ENCODE measurements at places on chromosomes 2 and 18.
A peak's percentile ranks its signal among the peaks of the same experiment; 100 is the strongest.

DNA sequence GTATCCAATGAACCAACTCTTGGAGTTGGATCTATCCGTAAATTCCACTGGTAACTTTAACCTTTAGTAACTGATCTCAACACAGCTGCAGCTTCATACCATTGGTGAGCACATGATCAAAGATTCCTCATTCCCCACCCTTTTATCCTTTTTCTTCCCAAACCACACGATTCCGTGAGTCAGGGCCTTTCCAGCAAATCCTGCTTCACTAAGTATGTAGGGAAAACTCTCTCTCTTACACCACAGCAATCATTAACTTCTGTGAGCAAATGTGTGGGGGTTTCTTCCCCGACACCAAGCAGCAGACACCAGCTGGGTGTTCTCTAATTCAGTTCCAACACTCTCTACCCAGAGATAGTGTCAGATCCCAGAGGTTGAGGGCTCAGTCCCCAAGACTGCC lies 23.5 kb downstream of the ELP2 start:
- DNase-seq, result no peak

DNA sequence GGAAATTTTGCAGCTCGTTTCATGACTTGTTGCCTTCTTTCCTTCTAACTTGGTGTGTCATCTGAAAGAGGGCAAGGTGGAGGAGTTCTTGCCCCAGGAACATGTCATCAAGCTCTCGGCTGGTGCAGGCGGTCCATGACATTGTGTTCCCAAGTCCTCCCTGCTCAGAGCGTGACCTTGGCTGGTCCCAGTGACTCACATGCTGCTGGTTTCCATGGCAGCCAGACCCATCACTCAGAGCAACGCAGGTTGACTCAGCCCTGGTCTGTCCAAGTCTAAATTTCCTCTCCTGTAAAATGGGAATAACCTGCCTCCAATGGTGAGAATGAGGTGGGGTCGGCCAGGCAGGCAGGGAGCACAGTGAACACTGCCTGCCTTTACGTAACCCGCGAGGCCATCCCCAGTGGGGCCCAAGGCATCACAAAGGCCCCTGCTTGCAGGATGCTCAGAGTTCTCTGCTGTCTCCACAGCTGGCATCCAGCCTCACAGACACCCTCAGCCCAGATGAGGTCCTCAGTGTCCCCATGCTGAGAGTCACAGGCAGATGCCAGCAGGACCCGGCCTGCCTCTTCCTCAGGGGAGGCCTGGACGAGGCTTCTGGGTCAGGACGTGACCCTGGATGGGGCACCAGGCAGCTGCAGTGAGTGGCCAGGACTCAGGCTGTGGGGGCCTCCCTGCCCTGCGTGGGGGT lies 143.7 kb downstream of the TPO start:
- peak; percentile 62 for DNase-seq

- DNase-seq, result no peak
Measured at GRCh38 chr18:35592298-35592697, 10.8 kb downstream of the GALNT1 start.

- DNase-seq, result no peak
Measured at GRCh38 chr2:179177694-179178093, 86.9 kb downstream of the SESTD1 start.

GRCh38 chr2:15700599-15701340 lies 109.1 kb downstream of the DDX1 start:
- DNase-seq, result no peak

GRCh38 chr2:56182420-56182819 lies 1.4 kb upstream of the CCDC85A start:
- DNase-seq, result no peak

DNA sequence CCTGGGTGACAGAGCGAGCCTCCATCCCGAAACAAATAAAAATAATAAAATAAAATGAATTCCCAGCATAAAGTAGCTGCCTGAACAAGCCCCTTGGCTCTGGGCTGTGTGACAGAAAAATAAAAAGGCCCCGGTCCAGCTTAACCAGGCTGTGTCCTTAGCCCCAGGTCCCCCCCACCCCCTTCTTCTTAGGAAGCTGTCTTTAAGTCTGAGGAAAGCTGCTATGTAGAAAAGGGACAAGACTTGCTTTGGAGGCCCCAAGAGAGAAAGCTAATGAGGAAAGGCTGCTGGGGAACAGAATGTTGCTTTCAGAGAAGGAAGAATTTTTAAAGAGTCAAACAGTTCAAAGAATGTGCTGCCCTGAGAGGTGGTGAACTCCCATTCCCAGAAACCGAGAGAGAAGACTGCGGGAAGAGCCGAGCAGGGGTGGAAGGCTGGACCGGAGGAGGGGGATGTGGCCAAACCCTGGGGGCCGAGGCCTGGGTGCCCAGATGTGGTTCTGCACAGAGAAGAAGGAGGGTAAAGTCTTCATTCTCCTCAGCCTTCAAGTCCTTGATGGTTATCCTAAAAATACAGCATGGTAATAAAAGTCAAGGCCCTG lies 61.9 kb downstream of the CENPO start:
- no peak for DNase-seq

GRCh38 chr18:3269241-3269913 lies 7.4 kb downstream of the MYL12B start:
- no peak for DNase-seq

GRCh38 chr18:46152808-46153617 lies 48.8 kb downstream of the HAUS1 start:
- no peak for DNase-seq

DNA sequence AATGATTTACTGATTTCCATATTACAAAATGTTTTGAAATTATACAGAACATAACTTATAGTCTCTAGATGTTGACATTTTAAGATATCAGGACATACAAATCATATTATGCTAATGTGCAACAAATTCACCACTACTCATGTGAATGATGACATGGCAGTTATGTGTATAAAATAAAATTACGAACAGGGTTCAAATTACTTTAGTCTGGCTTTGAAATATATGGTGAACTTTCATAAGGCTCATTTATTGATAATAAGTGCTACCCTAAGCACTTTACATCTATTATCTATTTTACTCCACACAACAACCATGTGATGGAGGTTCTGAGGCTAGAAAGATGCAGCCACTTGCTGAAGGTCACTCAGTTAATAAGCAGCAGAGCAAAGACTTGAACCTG lies 62.8 kb downstream of the PDE11A start:
- no peak for DNase-seq

- DNase-seq, result no peak
Measured at GRCh38 chr18:79043288-79043687, 25.9 kb upstream of the ATP9B start.

GRCh38 chr18:46250812-46251173 lies 146.6 kb downstream of the HAUS1 start:
- DNase-seq, result no peak

DNA sequence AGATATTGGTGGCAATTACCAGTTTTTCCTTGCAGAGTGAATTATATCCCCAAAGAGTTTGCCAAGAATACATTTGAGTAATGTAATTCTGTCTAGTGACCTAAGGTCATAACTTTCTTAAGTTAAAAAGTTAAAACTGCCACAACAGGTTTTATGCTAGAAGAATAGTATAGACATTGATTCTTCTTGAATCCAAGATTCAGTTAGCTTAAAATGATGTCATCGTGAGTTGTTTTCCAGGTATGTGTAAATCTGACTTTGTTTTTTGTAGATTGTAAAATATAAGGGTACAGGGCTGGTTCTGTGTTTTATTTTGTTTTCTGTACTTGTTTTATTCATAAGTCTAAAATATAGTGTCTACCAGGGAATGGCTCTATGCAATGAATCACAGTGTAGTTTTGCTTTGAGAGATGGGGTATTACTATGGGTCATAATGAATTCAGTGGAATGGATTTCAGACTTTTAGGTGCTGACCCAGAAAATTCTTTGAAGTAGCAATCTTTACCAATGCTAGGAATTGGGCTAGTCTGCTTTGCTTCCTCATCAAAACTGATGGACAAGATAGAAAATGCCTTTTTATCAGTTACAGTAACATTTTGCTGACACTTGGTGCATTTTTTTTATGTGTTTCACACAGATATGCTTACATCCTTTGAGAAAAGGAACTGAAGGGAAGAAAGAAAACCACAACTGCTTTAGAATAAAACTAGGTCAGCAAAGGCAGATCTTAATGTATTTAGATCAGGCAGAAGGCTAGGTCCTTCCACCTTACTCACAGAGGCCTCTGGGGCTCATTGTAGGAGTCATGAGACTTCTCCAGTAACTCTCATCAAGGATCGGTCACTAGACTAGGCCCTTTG lies 20.8 kb upstream of the MGAT5 start:
- DNase-seq, result no peak

- no peak for DNase-seq
Measured at GRCh38 chr2:238636269-238637073, 209.7 kb downstream of the ASB1 start.

DNA sequence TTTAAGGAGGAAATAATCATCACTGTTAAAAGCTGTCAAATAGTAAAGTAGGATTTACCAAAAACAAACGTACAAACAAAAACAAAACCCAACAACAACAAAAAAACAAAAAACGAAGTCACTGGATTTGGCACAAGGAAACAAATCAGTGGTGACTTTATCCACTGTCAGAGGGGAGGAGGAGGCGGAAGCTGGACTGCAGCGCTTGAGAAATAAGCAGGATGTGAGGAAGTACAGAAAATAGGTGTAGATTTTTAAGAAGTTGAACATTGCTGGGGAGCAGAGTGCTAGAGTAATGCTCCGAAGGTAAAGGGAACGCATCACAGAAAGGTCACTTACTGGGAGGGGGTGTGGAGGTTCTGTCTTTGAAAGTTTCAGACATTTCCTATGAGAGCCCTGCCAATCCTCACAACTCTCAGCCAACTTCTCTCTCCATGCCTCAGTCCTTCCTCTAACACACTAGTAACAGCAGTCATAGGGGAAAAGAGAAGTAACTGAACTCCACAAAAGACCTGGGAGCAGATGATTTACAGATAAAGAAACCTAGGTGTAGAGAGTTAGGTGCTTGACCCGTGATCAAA lies 220.2 kb upstream of the SMAD7 start:
- DNase-seq, result no peak

- no peak for DNase-seq
Measured at GRCh38 chr2:234382131-234382530, 114.8 kb downstream of the ARL4C start.

DNA sequence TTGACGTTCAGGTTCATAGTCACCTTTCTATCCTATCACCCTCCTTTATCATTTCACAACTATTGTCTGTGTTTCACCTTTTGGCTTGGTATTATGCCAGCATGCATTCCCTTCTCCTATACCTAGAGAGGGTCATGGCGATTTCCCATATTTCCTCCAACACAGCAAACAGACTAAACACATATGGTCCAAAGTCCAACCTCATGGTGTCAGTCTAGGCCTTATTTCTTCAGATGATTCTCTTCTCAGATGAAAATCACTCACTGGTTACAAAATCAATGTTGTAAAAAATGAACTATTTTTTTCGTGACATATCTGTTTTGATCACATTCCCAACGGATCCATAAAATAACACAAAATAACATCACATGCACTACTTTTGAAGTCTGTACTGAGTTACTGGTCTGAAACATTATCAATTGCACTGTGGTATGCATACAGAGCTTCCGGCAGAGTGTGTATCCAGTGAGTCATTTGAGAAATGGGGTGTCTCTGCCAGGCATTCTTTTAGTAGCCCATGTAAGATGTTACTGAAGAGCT lies 204.8 kb upstream of the GALNT5 start:
- no peak for DNase-seq

DNA sequence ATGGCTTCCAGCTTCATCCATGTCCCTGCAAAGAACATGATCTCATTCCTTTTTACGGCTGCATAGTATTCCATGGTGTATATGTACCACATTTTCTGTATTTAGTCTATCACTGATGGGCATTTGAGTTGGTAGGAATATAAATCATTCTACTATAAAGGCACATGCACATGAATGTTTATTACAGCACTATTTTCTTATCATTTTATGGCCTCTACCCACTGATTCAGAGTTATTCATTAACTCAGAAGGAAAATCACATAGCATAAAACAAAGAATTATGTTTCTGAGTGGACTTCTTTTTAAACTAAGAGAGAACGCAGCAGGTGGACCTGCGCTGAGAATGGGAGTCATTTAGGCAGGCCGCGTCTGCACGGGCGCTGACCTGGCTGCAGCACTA lies 619.6 kb downstream of the FBXO15 start:
- no peak for DNase-seq

DNA sequence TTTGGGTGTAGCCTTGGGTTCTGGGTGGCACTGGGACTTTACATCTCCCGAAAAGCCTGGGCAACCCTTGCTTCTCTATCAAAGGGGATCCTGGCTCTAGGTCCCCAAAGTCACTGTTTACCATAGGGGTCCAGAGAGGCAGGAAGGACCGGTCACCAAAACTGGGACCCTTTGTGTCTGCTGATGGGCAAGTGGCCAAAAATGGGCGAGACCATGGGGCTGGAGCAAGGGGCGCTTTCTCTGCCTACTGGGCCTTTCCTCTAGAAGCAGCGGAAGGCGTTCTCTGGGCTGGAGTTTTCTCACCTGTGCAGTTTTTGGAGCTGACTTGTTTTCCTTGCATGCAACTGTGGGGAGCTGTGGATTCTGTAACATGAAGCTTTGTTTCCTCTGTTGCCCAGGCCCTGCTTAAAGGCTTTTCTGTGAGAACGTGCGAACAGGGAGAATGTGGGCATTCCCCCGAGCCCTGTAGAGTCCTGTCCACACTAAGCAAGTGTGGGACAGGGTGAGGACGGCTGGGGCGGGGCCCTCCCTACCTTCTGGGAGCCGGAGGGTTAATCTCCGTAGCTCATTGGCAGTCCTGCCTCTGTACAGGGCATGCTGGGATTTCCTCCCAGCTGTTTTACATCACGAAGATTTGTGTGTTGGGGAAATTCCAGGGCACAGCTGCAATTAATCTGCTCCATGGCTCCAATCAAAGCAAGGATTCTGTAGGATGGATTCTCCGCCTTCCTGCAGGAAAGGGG lies 50.2 kb downstream of the TGOLN2 start:
- DNase-seq, result peak; percentile 70

- no peak for DNase-seq
Measured at GRCh38 chr2:125172181-125172580, 1147.1 kb downstream of the CNTNAP5 start.

GRCh38 chr2:53715568-53715967 lies 52.0 kb upstream of the CHAC2 start:
- no peak for DNase-seq

DNA sequence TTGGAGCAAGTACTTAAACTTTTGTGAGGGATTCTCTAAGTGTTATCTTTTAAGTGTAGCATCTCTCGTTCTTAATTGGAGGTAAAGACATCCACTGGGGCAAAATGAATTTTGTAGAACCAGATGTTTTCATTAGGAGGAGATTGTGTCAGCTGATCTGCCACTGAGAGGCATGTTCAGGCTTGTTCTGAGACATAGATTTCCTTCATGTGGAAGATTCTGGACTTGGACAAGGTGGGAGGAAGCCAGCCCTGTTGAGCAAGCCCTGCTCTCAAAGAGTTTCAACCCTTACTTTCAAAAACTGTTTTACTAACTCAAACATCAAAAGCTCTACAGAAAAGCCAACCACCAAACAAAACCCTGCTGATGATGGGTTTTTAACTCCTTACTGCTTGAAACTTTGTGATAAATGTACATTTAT lies 6.5 kb downstream of the MAP4K4 start:
- DNase-seq, result peak; percentile 46

GRCh38 chr2:19796035-19796695 lies 105.6 kb downstream of the TTC32 start:
- DNase-seq, result no peak

- DNase-seq, result no peak
Measured at GRCh38 chr2:180675170-180675569, 305.2 kb upstream of the UBE2E3 start.

Measured in left cardiac atrium (tissue), 4 donors.